Activated CD4-positive, alpha-beta T cell treated with anti-CD3 and anti-CD28 coated beads, Interleukin-2, amount 50 U/mL, for 48 hours (primary cell): ENCODE measurements at places on chromosomes 12 and 14.

DNA sequence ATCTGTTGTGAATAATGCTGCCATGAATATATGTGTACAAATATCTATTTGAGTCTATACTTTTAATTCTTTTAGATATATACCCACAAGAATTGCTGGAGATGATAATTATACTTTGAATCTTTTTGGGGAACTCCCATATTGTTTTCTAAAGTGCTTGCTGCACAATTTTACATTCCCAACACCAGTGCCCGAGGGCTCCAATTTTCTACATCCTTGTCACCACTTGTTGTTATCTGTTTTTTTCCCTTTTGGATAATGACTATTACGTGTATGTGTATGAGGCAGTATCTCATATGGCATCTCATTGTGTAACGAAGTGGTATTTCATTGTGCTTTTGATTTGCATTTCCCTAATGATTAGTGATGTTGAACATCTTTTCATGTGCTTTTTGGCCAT is 127.1 kb downstream of the SUDS3 start:
- no peak for DNase-seq

DNA sequence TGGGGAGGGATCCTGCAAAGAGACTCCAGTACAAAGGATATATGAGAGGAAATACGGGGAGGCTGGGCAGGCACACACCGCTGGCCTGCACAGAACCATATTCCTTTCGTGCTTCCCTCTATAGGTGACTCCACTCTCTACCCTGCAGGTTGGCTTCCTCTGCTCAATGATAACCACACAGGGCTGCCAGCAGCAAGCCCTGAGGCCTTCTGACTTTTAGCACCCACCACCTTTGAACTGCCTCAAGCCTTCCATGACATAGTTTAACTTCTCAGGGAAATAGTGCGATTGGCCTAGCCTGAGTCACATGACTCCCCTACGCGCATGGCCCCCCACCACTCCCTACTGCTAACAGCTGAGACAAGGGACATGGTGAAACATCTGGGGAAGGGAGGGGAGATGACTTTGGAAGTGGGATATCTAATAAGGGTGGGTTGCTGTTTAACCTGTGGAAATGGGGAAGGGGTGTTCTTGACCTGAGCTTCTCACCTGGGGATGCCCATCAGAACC is 3.0 kb upstream of the FOXN3 start:
- DNase-seq = no peak

- DNase-seq = no peak
Measured at GRCh38 chr12:2129076-2129475, 76.3 kb downstream of the CACNA1C start.

GRCh38 chr12:73421832-73422231 is 1115.8 kb upstream of the ATXN7L3B start:
- DNase-seq = no peak

DNA sequence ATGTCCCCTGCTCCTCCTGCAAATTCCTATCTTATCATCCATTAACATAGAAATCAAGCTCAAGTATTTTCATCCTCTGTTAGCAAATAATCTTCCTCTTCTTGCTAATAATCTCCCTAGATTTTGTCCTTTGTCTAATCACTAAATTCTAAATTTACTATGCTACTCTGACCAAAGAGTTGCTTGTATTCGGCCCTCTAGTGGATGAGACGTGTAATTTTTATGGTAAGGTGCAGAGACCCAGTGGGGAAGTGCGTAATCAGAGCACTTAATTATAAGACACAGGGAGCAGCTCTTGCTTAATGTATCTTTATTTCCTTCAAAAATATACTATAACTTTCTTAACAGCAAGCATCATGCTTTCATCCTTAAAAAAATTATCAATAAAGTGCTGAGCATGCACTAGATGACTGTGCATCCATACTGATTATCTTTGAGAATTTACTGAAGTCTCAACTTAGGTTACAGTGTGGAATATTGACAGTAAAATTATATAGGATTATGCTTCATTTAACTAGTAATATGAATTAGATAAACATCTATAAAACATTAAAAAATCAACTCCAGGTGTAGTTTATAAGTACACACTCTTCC is 212.6 kb downstream of the SLC16A7 start:
- DNase-seq = no peak

DNA sequence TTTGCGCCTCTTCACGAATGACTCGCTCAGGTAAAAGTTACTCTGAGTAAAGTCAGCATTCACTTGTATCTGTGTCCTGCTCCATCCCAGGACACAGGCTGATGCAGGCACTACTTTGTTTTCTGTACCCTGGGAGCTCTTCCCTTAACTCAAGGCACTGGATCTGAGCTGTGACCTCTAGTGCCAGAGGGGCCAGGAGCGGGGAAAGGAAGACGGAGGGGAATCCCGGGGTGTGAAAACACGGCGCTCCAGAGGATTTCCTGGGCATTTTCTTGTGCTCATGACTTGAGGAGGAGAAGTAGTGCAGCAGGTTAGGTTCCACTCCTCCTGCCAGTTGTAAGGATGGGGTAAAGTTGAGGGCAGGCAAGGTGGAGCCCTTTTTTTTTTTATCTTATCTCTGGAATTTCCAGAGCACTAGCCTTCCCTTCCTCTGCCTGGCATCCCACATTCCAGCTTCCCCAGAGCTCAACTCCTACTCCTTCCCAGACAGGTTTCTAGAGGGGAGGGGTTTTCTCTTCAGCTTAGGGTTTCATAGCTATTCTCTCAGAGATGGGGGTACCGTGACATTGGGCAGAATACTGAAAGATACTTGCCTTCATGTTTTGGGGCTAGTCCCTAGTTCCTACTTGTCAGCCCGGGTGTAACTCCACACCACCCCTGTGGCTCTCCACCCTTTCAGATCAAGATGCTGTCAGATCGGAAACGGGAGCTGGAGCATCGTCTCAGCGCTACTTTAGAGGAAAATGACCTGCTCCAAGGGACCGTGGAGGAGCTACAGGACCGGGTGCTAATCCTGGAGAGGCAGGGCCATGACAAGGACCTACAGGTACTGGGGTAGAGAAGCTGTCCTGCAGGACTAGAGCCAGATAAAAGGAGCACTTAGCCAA is 52.3 kb downstream of the RAB35 start:
- no peak for DNase-seq

DNA sequence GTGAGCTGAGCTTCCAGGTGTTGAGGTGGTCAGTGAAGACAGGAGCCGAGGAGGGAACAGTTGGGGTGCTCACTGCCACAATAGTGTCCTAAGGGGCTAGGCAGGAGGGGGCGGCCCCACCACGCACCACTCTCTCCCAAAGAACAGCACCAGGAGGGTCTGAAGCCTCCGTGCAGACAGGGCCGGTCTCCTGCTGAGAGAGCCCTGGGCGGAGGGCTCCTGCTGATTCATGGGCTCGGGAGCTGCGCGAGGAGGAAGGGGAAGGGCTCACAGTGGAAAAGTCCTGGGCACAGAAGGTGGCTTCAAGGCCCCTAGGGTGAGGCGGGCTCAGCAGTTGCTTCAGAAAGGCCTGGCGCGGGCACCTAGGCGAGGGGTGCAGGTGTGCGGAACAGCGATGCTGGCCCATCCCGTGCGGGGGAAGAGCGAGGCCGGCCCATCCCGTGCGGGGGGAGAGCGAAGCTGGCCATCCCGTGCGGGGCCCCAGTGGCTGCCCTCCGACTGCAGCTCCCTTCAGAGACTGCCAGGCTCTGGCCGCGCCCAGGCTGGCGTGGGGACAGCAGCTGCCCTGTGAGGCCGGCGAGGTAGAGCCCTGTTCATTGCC is 176.7 kb downstream of the ADGRD1 start:
- DNase-seq = no peak

DNA sequence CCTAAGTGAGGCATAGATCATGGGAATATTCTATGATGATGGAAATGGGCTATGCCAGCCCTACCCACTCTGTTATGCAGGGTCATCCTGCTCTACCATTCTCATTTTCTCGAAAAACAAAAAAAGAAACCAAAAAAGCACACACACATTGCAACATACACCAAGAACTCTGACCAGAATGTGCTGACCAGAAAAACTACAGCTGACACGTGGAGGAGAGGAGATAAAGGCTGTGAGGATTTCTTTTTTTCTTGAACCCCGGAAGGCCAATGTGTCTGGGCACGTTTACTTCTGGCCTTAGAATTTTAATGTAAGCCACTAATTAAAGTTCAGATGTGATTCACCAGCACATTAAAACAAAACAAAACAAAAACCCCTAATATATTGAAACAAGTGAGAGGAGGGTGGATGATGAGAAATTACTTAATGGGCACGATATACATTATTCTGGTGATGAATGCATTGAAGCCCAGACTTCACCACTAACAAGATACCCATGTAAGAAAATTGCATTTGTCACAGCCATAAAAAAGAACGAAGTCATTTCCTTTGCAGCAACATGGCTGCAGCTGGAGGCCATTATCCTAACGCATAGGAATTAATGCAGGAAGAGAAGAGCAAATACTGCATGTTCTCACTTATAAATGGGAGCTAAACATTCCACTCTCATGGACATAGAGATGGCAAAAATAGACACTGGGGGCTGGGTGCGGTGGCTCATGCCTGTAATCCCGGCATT is 66.3 kb upstream of the PLEKHG3 start:
- DNase-seq = no peak

DNA sequence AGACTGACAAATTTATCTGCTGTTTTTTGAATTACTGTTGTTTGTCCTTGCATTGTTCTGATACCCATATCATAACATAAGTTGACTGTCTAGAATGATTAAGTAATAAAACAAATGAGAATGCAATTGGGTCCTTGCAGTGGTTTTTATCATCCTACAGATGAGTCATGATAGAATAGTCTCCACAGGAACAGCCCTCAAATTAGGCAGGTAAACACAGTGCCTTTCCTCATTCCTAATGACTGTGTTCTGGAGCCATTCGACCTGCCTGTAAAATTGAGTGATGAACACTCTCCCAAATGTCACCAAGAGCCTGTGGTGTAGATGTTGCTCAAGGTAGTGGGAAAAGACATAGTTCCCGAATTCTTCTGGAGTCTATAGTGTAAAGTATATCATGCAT is 12.3 kb downstream of the NKX2-8 start:
- no peak for DNase-seq

DNA sequence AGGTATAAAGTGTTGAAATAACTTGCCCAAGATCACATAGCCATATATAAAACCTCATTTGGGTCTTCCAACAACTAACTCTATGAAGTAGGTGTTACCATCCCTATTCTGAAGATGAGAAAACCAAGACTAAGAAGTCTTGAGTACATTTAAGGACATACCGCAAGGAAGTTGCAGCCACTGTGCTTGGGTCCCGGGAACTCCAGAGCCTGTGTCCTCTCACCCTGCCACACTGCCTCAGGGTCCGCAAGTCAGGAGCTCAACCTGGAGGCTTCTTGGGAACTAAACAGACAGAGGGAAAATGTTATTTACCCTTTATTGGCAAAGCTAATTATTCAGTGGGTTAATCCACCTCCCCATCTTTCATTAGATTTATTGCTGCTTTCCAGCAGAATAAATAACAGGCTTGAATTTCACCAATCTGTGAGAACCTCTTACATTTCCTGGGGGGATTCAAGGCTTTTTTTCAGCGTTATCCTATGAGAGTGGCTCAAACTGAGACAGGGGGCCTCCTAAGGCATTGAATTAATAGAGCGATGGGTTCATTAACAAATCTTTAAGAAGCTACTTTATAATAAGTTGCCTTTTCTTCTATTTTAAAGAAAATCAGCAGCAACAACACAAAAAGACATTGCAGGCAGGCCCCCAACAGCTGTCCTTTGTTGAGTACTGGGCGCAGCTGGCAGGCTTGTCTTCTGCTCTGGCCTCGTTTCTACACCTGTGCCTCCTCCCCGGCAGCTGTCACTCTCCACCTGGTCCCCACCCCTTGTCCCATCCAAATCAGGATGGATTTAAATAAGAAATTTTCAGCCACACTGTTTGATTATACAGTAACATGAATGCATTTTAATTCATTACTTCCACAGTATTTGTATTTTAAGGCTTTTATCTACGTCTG is 25.3 kb downstream of the PHLDA1 start:
- DNase-seq = no peak

- no peak for DNase-seq
Measured at GRCh38 chr12:106508966-106509365, 73.8 kb upstream of the RFX4 start.

DNA sequence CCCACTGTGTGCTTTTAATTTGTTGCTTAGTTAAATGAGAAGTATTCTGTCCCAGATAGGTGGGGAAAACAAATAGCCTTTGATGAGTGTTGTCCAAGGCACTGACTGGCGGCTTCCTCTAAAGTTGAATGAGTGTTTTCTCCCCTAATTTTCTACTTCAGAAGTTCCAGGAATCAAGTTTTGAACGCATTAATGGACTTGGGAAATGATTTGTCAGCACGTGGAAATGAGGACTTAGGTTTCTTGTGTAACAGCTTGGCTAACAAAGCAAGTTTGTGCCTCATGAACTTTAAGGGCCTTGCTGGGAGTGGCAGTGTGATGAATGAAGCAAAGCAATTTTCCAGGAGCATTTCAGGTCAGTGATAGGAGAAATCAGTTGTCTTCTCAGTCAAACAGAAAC is 56.9 kb downstream of the LIN52 start:
- no peak for DNase-seq

DNA sequence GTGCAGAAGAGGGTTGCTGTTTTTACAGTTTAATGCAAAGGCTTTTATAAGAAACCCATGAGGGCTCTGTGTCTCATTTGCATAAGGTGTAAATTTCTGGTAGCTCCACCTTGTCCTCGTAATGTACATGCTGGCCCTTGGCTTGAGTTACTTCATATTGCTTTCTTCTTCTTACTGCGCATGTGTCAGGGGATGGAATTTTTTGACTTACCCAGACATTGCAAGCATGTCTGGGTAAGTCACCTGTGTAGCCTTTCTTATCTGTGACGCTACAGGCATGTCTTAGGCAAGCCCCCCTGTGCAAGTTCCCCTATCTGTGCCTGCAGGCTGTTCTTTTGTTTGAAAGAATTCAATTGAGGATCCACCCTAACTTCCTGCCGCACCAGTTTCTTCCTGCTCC is 274.2 kb downstream of the ETNK1 start:
- DNase-seq = no peak

GRCh38 chr14:65783576-65783975 is 371.0 kb downstream of the FUT8 start:
- DNase-seq = no peak

GRCh38 chr12:124477107-124477915 is 90.1 kb downstream of the NCOR2 start:
- no peak for DNase-seq

- DNase-seq = no peak
Measured at GRCh38 chr14:25011095-25011494, 38.9 kb downstream of the STXBP6 start.

GRCh38 chr14:33307691-33308251 is 369.1 kb downstream of the NPAS3 start:
- no peak for DNase-seq

- DNase-seq = peak; percentile 92
Measured at GRCh38 chr12:131894313-131894860, at the start of gene ULK1. Gene ULK1, plus strand, starts transcription at chr12:131894622. Its CDS starts 380 bp downstream, at chr12:131895002.

GRCh38 chr14:102901633-102902032 is 20.8 kb upstream of the AMN start:
- no peak for DNase-seq
